DND-41 (cell line): ENCODE measurements at places on chromosomes 4 and X.

GRCh38 chr4:72569719-72570235, 756 bp upstream of the ADAMTS3 start:
- no peak for DNase-seq

DNA sequence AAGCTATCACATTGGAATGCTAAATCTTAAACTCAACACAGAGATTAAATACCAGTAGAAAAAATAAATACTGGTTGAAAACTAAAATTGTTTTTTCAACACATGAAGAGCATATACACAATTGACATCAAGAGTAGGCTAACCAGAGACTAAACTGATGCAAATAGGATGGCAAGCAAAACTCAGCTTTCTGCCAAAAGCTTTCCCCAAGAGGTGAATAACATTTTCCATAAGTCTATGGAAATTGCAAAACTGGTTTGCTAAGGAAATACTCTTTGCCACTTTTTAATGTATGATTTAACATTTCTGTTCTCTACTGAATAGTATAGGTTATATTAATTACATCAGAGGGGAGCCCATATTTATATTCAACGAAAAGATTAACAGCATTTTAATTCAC, 23.8 kb downstream of the IQCM start:
- DNase-seq: no peak

DNA sequence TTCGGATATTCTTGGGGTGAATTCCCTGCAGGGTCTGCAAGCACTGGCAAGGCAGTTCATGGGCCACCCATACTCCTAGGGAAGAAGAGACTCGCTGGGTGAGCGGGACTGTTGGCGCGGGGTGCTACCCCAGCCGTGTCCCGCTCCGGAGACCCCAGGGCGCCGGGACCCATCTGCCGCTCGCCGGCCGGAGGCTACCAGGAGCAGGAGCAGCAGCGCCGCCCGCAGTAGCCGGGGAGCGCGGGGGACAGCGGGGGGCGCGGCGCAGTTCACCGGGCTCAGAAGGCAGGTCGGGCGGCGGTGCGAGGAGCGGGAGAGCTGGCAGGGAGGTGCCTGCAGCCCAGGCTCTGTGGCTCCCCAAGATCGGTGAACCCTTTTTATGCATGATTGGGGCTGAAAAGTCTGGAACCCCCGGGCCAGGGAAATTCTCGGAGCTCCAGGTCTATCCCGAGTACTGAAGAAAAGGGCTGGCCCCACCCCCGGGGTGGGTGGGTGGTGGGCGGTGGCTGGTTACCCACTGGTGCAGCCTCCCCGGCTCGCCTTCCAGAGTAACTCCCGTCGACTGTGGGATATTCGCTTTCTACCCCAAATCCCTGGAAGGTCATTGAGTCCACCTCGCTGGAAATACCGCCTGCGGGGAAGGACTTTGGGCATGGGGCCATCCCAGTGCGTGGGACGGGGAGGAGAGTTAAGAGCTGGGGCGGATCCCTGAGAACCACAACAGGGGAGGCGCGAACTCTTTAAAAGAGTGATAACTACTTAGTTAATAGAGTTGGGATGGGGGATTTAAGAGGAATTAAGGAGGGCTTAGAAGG, 37.6 kb downstream of the PF4 start:
- DNase-seq: no peak

GRCh38 chr4:181646864-181647263, 596.3 kb upstream of the TENM3 start:
- DNase-seq: no peak

GRCh38 chr4:108466936-108467902, 153.2 kb upstream of the RPL34 start:
- DNase-seq: peak; percentile 71

DNA sequence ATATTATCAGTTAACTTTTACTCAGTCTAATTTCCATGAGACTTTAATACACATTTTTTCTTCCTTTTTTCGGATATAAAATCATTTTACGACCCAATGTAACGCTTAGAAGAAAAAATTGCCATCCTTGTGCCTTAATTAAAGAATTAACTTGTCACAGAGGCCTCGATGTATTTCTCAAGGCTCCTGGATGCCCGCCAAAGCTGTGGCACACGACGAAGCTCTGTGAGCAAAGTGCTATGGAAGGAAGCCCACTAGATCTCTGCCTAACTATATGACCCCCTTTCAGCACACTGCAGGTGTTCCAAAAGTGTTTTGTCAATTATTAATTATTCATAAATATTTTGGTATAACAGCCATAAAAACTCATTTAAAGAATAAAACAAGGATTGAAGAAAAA, 54.4 kb downstream of the TAPT1 start:
- DNase-seq: no peak

DNA sequence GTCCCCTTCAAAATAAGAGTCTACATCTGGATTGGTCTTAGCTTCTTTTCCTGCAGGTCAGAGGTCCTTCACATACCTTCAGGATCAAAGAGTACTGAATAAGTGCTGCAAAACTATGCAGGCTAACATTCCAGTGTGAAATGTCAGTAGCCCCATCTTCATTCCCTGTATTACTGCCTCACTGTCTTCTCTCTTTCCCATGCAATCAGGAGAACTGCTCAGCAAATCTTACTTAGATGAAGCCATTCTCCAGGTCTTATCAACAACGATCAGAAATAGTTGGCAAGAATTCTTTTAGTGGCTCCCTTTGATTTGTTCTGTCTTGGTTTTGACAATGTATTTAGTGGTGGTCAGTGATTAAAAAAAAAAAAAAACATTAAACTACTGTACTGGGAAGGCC, 26.0 kb upstream of the IQCM start:
- no peak for DNase-seq

GRCh38 chr4:139525414-139525813, 30.6 kb downstream of the SETD7 start:
- no peak for DNase-seq

GRCh38 chr4:112146502-112146813, 1.2 kb downstream of the FAM241A start:
- no peak for DNase-seq

GRCh38 chr4:107255114-107255513, 219.0 kb upstream of the DKK2 start:
- no peak for DNase-seq

DNA sequence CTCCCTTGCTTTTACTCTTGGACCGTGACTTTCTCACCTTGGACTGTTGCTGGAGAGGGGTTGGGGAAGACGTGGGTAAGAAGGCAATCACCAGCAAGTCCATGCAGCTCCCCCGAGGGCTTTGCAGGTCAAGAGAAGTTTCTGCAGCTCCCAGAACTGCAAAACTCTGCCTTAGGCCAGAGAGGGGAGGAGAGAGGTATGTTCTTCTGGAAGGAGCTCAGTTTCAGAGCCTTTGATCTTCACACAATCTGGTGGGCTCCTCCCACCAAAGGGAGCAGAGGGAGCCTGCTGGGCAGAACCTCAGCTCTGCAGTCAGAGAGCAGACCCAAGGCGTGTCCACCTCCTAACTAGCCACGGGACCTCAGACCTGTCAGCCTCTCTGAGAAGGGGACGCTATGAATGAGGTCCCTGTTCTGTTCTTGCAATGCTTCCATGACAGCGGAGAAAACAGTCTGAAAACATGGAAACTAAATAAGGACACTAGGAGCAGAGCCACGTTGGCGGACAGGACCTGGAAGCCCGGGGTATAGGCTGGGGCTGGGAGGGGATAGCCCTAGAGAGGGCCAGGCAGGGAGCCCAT, 92.8 kb downstream of the EVC2 start:
- no peak for DNase-seq

DNA sequence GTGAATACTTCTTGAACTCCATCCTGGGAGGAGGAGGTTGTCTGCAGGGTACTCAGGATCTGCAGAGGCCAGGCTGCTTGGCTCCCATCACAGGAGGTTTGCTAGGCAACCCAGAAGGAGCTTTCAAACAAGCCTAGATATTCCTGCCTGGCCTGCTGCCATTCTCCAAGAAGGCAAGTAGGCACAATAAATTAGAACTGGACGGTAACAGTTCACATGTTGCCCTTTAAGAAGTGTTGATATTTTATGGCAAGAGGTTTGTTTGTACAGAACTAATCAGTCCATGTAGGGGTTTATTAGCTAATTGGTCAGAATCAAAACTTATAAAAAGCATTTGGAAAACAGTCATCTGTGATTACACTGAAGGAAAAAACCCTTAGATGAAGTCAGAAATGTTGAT, 39.3 kb downstream of the SYNPO2 start:
- DNase-seq: no peak

DNA sequence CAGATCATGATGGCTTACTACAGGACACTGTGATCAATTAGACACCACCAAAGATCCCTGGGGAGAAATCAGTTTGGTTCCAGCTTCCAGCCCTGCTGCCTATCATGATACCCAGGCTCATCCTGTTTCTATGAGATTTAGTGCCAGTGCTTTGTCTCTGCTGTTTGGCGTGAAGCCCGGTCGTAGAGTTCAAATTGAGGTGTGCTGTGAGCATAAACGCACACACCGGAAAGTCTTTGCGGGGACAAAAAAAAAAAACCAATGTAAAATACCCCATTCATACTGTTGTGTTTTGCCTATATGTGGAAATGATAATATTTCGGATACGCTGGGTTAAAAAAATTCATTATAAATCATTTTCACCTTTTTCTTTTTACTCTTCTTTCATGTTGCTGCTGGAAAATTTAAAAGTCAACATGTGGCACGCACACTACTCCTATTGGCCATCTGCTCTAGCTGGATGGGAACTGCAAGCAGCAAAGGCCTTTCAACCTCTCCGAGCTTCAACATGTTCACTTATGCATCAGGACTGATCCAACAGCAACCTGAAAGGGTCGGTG, 607 bp upstream of the DKC1 start:
- DNase-seq: peak; percentile 34

GRCh38 chr4:5532100-5532499, 176.3 kb downstream of the EVC2 start:
- no peak for DNase-seq

- no peak for DNase-seq
Observed at GRCh38 chrX:133958997-133959688, 26.3 kb downstream of the GPC3 start.

DNA sequence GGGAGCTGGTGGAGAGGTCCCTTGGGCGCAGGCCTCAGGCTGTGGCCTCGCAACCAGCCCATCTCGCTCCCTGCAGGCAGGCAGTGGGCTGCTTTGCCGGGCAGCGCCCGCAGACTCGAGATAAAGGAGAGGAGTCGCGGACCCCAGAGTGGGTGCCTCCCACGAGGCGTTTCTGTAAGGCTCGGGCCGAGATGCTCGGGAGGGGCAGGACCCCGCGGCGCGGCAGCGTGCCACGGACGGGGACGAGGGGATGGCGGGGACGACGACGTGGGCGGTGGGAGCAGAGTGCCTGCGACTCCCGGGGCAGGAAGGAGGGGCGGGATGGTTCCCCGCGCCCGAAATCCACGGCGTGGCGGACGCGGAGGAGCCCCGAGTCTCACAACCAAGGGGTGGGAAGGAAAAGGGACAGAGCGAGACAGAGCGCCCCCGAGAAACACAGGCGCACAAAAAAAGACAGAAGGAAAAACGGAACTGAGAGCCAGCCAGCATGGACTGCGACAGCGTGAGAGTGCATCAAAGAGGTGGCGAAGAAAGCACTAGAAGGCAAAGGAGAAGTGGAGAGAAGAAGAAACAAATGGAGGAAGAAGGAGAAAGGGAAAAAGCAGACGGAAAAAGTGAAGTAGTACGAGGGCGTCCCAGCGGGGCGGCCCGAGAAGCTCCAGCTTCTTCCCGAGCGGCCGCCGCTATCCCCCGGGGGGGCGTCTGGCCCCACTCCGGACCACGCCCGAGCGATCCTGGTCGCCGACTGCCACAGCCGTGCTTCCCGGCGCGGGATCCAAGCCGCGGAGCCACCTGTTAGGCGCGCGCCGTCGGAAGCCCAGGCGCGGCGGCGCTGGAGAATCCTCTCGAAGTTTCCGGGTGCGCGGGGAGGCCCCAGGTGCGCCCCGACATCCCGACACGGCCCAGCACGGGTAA, 1.5 kb downstream of the BEND4 start:
- DNase-seq: no peak

GRCh38 chr4:186345184-186345583, 79.2 kb downstream of the F11 start:
- no peak for DNase-seq

- no peak for DNase-seq
Observed at GRCh38 chrX:71996826-71997225, 86.2 kb downstream of the NHSL2 start.

- no peak for DNase-seq
Observed at GRCh38 chr4:150315691-150316090, 237.4 kb downstream of the DCLK2 start.

DNA sequence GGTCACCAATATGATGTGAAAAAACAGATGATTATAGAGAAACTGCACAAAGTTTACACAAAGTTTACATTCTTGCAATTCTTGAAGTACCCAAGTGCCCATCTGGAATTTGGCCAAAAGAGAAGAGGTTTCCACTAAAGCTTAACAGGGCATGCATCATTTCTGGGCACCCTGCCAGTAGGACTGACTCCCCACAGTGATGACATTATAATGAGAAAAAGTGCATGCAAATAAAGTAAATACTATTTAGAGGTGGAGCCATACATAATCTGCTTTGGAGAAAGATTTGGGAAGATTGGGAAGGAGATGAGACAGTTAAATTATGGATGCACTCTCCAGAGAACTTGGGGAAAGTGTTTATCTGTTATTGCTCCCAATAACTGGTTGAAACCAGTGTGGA, 93.7 kb upstream of the TRPC3 start:
- DNase-seq: no peak

GRCh38 chr4:5785806-5786680, 75.0 kb downstream of the EVC start:
- DNase-seq: no peak

DNA sequence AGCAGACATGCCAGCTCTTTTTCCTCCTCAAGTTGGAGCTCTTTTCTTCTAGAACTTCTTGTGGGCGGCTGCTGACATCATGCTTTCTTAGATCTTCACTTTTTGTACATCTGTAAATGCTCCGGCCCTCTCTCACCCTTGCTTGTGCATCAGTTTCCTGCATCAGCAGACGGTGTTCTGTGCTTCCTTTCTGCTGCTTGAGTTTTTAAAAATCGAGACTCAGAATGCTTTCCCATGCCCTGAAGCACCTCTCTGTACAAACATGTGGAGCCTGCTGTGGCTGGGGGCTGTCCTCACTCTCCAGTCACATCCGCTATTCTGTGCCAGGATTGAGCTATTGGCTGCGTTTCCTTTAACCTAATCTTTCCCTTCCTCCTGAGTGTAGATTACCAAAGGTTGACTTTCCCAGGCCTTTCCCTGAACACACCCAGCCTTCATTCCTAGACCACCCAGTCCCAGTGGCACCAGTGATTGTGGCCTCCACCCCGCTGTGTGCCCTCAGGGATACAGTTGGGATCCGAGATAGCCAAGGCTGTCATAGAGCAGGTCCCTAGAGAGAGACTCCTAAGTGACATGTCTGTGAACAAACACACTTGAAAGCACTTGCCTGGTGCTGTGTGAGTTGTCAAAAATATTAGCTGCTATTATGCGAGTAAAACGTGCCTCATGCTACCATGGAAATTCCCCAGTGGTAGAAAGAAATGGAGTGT, 41.9 kb downstream of the TNIP2 start:
- no peak for DNase-seq

DNA sequence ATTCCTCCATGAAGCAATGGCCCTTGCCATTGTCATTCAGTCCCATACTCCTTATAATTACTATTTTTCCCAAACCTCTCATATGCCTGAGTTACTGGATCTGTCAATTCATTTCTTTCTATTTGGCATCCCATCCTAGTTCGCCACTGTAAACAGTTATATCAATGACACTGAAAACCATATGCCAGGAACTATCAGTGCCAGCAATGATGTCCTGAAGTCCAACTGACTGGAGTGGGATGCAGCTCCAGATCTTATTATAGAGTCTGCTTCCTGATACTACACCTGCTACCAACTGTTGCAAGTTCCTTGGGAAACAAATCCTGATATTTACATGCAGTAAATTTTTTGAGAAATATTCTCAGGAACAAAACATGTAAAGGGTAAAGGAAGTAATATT, 27.0 kb upstream of the BANK1 start:
- no peak for DNase-seq

GRCh38 chr4:20196476-20196875, 55.2 kb upstream of the SLIT2 start:
- no peak for DNase-seq
